ENCODE measurements at places on chromosomes 7 and 10. TPM values are rescaled to one million over a fixed set of nuclear protein-coding genes. Genes with fewer than 3 reads are reported as not detected.

- DNase-seq: no peak
- H3K4me3 ChIP-seq: no peak overlapping the region
- H3K4me1 ChIP-seq: peaks cover 3% of the 10 kb centered on the region
- no peak overlapping the region for H3K27ac ChIP-seq
Measured at GRCh38 chr7:55046582-55047342, 27.9 kb downstream of the EGFR start.

Gene NPSR1
- not detected for total RNA-seq

Gene MMRN2
- 1.6 TPM for total RNA-seq

Gene LIPM
- total RNA-seq: not detected
